ENCODE measurements at places on chromosomes 1 and 21. TPM values are rescaled to one million over a fixed set of nuclear protein-coding genes. Genes with fewer than 3 reads are reported as not detected.

Gene SYPL2
- not detected for total RNA-seq

Gene DIO1
- not detected for total RNA-seq

Gene SPATA46
- not detected for total RNA-seq

Gene GPR161
- 0.35 TPM for total RNA-seq

Gene USP25
- total RNA-seq, result 33.5 TPM

Gene VANGL2
- 2.1 TPM for total RNA-seq

Gene FH
- 91.3 TPM for total RNA-seq

Gene PAX7
- total RNA-seq, result not detected

Gene TNFAIP8L2
- not detected for total RNA-seq

DNA sequence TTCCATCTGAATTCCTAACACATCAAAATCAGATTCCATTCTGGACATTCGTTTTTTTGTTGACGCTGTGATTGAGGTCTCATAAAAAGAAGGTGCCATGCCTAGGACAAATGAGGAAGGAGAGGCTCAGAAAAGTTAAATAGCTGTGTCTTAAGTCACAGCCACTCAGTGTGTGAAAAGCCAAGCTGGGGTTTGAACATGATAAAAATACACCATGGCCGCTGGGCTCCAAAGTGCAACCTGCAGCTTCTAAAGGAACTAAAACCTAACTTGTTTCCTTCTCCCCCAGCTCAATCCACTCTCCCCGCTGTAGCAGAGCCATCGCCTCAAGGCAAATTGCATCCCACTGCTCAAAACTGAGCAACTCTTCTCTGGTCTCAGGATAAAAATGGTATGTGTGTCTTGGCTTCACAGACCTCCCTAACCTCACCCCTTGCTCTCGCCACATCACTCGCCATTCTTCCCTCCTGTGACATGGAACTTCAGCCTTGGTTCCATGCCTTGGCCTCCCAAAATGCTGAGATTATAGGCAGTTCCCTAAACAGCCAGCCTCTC, 22.1 kb upstream of the FAM20B start:
- no peak overlapping the region for H3K27ac ChIP-seq
- H3K4me1 ChIP-seq, result peaks cover 8% of the 10 kb centered on the region
- no peaks in the 10 kb centered on the region for H3K27me3 ChIP-seq
- H3K36me3 ChIP-seq, result no peaks in the 10 kb centered on the region
- no peak for DNase-seq

DNA sequence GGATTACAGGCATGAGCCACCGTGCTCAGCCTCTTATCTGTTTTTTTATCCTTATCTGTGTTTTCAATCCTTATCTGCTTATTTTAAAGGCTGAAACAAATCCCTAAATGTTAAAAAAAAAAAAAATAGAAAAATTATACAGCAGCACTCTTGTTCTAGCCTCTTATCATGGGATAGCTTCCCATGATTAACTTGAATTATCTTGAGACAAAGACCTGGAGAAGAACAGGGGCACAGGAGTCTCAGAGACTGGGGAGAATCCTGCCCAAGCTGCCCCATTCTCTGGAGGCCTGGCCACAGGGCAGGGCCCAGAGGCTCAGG, 86.9 kb downstream of the DHRS3 start:
- H3K27ac ChIP-seq, result no peak overlapping the region
- H3K4me1 ChIP-seq, result no peaks in the 10 kb centered on the region
- DNase-seq, result no peak
- no peaks in the 10 kb centered on the region for H3K27me3 ChIP-seq

- H3K4me1 ChIP-seq, result no peaks in the 10 kb centered on the region
- no peak for DNase-seq
- no peak overlapping the region for H3K27ac ChIP-seq
These were observed 64.8 kb downstream of the FAM163A start for GRCh38 chr1:179807691-179808485.

GRCh38 chr1:209850342-209850979, 22.7 kb downstream of the UTP25 start:
- no peak overlapping the region for H3K4me3 ChIP-seq
- no peaks in the 10 kb centered on the region for H3K36me3 ChIP-seq
- no peaks in the 10 kb centered on the region for H3K4me1 ChIP-seq
- no peaks in the 10 kb centered on the region for H3K27me3 ChIP-seq

DNA sequence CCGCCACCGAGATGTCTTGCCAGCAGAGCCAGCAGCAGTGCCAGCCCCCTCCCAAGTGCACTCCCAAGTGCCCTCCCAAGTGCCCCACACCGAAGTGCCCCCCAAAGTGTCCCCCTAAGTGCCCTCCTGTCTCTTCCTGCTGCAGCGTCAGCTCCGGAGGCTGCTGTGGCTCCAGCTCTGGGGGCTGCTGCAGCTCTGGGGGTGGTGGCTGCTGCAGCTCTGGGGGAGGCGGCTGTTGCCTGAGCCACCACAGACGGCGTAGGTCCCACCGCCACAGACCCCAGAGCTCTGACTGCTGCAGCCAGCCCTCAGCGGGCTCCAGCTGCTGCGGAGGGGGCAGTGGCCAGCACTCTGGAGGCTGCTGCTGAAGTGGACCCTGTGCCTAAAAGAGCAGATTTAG, 1.4 kb downstream of the LCE1F start:
- no peak for DNase-seq
- no peaks in the 10 kb centered on the region for H3K4me1 ChIP-seq
- H3K27ac ChIP-seq, result no peak overlapping the region
- no peak overlapping the region for H3K4me3 ChIP-seq

DNA sequence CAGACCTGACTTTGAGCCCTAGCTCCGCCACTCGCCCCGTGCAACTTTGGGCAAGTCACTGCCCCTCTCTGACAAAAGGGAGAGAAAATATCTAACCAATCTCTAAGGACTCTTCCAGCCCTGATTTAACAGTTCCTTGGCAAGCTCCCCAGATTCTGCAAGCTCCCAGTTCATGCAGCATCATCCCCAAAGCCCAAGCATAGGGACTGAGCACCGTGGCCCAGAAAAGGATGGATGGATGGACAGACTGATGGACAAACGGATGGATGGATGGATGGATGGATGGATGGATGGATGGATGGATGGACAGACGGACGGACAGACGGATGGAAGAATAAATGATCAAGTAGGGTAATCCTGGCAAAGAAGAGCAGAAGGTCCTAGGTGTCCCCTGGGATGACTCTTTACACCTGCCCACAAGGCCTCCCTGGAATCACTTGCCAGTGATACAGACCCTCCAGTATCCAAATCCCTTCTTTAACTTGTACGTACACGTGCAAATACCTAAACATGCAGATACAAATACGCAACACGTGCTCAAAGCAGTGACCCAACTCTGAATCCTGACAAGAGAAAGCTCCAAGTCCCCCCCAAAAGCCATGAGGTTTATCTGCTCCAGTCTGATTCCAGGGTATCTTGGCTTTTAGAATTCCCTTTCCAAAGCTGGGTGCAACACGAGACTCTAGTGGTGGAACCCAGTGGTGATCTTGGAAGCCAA, 16.0 kb downstream of the IFFO2 start:
- H3K27me3 ChIP-seq, result no peaks in the 10 kb centered on the region
- no peaks in the 10 kb centered on the region for H3K36me3 ChIP-seq
- no peak overlapping the region for H3K4me3 ChIP-seq
- H3K27ac ChIP-seq, result no peak overlapping the region

DNA sequence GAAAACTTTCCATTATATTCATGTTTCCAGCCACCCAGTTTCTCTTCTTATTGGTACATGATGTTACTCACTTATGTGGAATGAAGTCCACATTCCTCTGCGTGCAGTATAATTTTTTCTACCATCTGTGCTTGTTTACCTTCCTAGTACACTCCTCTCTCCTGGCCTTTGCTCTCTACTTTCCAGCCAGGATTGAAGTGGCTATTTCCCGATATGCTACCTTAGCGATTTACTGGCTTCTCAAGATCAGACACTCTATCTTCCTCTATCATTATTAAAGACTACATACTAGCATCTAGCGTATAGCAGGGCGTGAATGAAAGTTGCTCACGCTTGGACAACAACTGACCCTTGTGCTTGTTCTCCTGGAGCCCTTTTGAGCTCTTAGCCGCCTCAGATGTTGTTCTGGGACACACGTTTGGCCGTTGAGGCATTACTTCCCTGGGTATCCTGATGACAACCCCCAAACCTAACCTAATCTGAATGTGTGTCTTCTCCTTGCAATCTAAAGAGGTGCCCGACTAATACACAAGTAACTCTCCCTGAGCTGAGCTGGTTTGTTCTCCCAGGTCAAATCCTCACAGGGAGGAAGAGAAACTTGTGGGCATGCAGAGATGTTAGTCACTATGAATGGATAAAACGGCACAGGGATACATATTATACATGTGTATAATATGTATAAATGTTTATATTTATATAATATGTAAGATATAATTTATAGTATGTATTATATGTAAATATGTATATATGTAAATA, 13.4 kb upstream of the MTARC2 start:
- no peaks in the 10 kb centered on the region for H3K4me1 ChIP-seq
- no peak for DNase-seq
- H3K27ac ChIP-seq, result peak overlapping the region; percentile 90
- no peaks in the 10 kb centered on the region for H3K27me3 ChIP-seq
- H3K4me3 ChIP-seq, result peak overlapping the region; percentile 29
- no peaks in the 10 kb centered on the region for H3K36me3 ChIP-seq

DNA sequence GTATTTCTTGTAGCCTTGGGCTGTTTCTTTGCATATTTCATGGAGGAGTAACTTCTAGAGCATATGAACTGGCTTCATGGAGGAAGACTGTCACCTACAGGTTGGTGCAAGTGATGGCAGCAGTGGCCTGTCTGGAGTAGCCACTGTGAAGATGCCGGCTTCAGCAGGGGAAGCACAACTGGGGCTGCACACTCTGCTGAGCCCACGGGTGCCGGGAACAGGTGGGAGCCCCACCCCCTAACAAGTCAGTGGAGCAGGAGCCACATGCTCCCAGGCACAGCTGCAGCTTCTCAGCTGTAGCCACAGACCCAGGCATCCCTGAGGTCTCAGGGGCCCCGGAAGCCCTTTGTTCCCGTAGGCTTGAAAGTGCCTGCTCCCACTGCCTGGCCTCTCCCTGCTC, 43.2 kb upstream of the C1orf185 start:
- no peaks in the 10 kb centered on the region for H3K27me3 ChIP-seq
- H3K4me3 ChIP-seq, result no peak overlapping the region
- H3K4me1 ChIP-seq, result no peaks in the 10 kb centered on the region
- no peak overlapping the region for H3K27ac ChIP-seq
- no peaks in the 10 kb centered on the region for H3K36me3 ChIP-seq
- no peak for DNase-seq

GRCh38 chr1:236904892-236905741, 99.1 kb downstream of the MT1HL1 start:
- no peaks in the 10 kb centered on the region for H3K27me3 ChIP-seq
- H3K36me3 ChIP-seq, result peaks cover 9% of the 10 kb centered on the region
- no peaks in the 10 kb centered on the region for H3K4me1 ChIP-seq

DNA sequence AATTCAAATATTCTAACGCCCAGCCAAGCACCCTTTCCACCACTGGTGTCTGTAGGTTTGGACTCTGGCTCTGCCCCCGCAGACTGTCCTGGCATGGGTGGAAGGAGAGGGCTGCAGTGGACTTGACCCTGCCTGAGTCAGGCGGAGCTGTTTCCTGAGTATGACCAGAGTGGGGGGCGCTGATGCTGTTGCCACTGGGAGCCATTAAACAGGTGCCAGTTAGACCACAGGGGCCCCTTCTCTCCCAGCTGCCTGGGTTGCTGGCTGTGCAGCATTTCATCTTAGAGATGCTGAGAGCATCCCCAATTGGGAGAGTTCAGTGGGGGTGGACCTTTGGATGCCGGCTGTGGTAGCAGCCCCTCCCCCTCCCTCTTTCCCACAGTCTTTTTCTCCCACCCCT, 539.5 kb downstream of the MATN1 start:
- no peaks in the 10 kb centered on the region for H3K27me3 ChIP-seq
- DNase-seq, result no peak
- H3K27ac ChIP-seq, result no peak overlapping the region

DNA sequence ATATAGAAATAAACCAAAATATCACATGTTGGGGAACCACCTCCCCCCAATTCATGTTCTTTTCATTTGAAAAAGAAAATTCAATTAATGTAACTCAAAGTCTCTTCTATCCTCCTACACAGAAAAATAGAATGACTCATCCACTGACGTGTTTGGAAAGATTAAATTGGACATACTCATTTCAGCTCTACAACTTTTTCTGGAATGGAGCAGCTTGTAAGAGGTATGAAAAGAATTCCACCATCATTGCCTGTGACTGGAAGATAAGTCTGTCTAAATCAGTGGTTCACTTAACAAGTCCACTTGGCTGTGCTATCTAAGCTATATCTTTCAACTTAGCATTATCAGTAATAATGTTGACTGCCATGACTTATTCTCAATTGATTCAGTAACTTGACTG, 702.3 kb downstream of the BRINP3 start:
- H3K27me3 ChIP-seq, result no peaks in the 10 kb centered on the region
- no peaks in the 10 kb centered on the region for H3K4me1 ChIP-seq
- no peak overlapping the region for H3K4me3 ChIP-seq
- no peak for DNase-seq
- no peak overlapping the region for H3K27ac ChIP-seq
- H3K36me3 ChIP-seq, result no peaks in the 10 kb centered on the region

DNA sequence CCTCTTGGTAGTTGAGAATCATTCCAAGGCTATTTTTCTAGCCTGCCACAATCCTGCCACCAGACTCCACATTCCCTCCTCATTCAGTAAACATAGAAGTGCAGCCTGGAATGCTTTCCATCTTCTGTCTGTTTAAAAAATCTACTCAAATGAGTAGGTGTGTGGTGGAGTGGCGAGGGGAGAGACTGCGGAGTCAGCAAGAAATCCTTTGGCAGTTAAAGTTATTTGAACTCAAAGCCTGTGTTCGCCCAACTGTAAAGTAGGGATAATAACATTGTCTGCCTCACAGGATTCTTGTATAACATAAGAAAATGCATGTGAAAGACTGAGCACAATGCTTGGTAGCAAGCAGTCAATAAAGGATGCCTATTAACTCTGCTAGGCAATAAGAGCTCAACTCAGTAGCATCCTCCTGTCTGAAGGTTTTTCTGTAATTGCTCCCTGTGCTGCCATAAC, 22.2 kb upstream of the DPT start:
- H3K4me3 ChIP-seq, result no peak overlapping the region
- no peaks in the 10 kb centered on the region for H3K36me3 ChIP-seq
- no peaks in the 10 kb centered on the region for H3K27me3 ChIP-seq

- H3K4me3 ChIP-seq, result no peak overlapping the region
- no peak overlapping the region for H3K27ac ChIP-seq
- H3K4me1 ChIP-seq, result no peaks in the 10 kb centered on the region
- DNase-seq, result no peak
- no peaks in the 10 kb centered on the region for H3K27me3 ChIP-seq
- peaks cover 22% of the 10 kb centered on the region for H3K36me3 ChIP-seq
These were observed 166.7 kb downstream of the CLIC6 start for GRCh38 chr21:34835526-34835925.

- no peaks in the 10 kb centered on the region for H3K27me3 ChIP-seq
- DNase-seq, result no peak
- H3K4me3 ChIP-seq, result no peak overlapping the region
- H3K27ac ChIP-seq, result no peak overlapping the region
- no peaks in the 10 kb centered on the region for H3K36me3 ChIP-seq
These were observed 81.0 kb downstream of the HIVEP3 start for GRCh38 chr1:41837691-41838090.

- no peaks in the 10 kb centered on the region for H3K36me3 ChIP-seq
- H3K4me1 ChIP-seq, result no peaks in the 10 kb centered on the region
- no peaks in the 10 kb centered on the region for H3K27me3 ChIP-seq
- no peak overlapping the region for H3K27ac ChIP-seq
- no peak overlapping the region for H3K4me3 ChIP-seq
- peak; percentile 4 for DNase-seq
These were observed 122.8 kb downstream of the ACTL8 start for GRCh38 chr1:17877896-17878295.

Measured in Peyer's patch (tissue), 4 donors.